ENCODE measurements at places on chromosomes 3 and 15. TPM values are rescaled to one million over a fixed set of nuclear protein-coding genes. Genes with fewer than 3 reads are reported as not detected.

- peaks cover 69% of the 10 kb centered on the region for H3K27me3 ChIP-seq
- H3K4me1 ChIP-seq: no peaks in the 10 kb centered on the region
- no peak for DNase-seq
- H3K36me3 ChIP-seq: no peaks in the 10 kb centered on the region
- no peak overlapping the region for H3K4me3 ChIP-seq
- no peak overlapping the region for H3K27ac ChIP-seq
Observed at GRCh38 chr3:10599444-10599843, 94.1 kb upstream of the ATP2B2 start.

LYZL4 gene
- total RNA-seq: not detected

GRCh38 chr3:185084901-185085300 is 68.0 kb downstream of the C3orf70 start:
- H3K4me1 ChIP-seq: no peaks in the 10 kb centered on the region
- peaks cover 64% of the 10 kb centered on the region for H3K27me3 ChIP-seq
- no peak overlapping the region for H3K4me3 ChIP-seq
- no peak overlapping the region for H3K27ac ChIP-seq
- no peaks in the 10 kb centered on the region for H3K36me3 ChIP-seq

DNA sequence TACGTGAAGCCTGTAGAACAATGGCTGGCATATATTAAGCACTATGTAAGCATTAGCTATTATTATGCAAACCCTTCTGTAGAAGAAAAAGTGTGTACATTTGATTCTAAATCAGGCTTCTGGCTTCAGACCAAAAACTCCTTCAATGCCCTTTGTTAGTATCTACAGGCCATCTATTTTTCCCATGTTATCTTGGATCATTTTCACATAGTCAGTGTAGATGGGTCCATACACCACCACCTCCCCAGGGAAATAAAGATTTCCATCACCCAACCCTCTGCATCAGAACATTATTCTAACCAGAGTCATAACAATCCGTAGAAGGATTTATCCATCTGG is 8.0 kb upstream of the KLHL6 start:
- no peaks in the 10 kb centered on the region for H3K27me3 ChIP-seq
- no peak for DNase-seq
- no peaks in the 10 kb centered on the region for H3K4me1 ChIP-seq
- no peaks in the 10 kb centered on the region for H3K36me3 ChIP-seq
- no peak overlapping the region for H3K4me3 ChIP-seq

CFAP100 gene
- total RNA-seq: not detected

- no peaks in the 10 kb centered on the region for H3K36me3 ChIP-seq
- H3K27ac ChIP-seq: no peak overlapping the region
- no peak for DNase-seq
- peaks cover 29% of the 10 kb centered on the region for H3K4me1 ChIP-seq
- no peak overlapping the region for H3K4me3 ChIP-seq
Observed at GRCh38 chr15:56038015-56038414, 44.6 kb upstream of the NEDD4 start.

FAM107A gene
- 0.29 TPM for total RNA-seq

DNA sequence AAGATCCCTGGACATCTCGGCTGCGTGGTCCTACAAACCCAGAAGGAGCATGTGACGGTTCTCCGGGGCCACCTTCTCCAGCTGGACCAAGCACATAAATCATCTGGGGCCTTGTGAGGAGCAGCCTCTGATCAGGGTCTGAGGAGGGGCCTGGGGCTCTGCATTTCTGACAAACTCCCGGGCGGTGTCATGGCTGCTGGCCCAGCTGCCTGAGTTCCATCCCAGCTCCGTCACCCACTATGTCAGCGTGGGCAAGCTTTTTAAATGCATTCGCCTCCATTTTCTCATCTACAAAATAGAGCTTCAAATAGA is 126.3 kb upstream of the MEF2A start:
- DNase-seq: no peak
- peaks cover 33% of the 10 kb centered on the region for H3K4me1 ChIP-seq
- no peak overlapping the region for H3K4me3 ChIP-seq
- H3K36me3 ChIP-seq: no peaks in the 10 kb centered on the region
- H3K27ac ChIP-seq: no peak overlapping the region

DNA sequence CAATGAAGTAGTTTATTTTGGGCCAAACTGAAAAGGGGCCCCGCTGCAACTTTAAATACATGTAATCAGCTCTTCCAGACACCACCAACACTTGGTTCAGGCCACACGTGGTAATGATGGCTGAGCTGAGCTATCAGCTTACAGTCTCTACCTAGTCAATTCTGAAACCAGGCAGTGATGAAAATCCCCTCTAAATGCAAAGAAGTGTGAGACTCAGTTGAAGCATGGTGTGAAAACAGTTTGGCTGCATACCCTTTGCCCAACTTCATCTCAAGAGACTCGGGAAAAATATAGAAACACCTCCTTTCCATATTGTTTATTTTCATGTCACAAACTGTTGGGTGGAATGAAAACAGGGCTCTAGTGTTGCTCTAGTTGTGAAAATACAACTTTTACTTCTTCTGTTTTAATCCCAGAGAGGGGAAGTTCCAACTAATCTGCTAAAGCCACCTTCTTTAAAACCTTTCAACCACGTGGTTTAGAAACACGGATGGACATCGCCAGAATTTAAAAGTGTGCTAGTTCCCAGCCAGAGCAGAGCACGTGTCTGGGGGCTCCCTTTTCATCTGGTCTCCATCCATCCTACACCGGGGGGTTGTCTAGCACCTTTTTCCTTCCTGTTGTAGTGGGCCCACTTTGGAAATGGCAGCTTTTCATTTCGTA is 229.1 kb downstream of the EPHB1 start:
- H3K4me1 ChIP-seq: no peaks in the 10 kb centered on the region
- H3K4me3 ChIP-seq: no peak overlapping the region
- no peaks in the 10 kb centered on the region for H3K36me3 ChIP-seq
- H3K27ac ChIP-seq: no peak overlapping the region
- DNase-seq: no peak

DNA sequence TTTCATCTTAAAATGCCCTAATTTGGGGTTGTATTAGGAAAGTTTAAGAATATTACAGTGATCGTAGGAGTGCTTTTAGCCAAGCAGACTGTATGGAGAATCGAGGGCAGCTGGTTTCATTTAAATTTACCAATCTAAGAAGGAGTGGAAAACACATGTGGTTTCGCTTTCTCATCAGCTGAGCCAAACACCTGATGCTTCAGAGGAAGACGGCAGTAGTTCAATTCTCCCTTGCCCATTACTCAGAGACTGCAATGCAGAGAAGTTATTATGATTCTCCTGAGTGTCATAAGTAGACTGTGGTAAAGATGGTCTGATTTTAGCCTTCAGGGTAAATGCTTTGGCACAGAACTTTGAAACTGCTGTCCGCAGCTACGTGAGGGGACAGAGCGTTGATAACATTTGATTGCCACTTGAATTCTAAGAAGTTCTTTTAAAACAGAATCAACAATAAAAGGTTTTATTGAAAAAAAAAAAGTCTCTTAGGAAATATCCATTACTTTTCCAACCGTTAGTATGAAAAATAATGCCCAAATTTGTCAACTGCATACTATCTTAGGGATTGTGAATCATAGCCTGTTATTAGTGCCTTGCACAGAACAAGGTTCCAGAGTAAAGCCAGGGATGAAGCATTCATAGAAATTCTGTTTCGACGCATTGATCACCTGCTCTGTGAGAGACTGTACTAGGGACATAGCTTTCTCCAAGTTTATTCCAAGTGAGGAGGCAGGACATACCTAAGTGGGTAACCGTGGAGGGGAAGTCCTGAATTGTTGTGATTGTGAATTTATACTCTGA is 25.6 kb downstream of the LYSMD4 start:
- no peaks in the 10 kb centered on the region for H3K27me3 ChIP-seq
- H3K4me3 ChIP-seq: no peak overlapping the region
- no peaks in the 10 kb centered on the region for H3K36me3 ChIP-seq
- H3K4me1 ChIP-seq: peaks cover 34% of the 10 kb centered on the region

DNA sequence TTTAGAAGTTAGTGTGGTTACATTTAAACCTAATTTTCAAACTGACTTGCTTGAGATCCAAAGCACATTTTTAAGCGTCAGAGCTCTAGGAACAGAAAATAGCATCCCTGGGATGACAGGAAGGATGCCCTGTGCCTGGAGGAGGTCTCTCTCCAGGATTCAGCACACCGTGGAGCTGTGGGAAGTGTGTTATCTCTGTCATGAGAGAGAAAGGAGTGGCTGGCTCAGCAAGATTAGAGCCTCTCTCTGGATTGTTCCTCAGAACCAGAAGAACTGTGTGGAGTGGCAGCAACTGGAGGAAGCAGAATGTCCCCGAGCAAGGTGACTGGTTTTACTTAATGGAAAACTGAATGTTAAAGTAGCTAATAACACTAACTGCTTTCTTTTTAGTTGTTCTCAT is 233.6 kb upstream of the TGFBR2 start:
- no peaks in the 10 kb centered on the region for H3K36me3 ChIP-seq
- no peaks in the 10 kb centered on the region for H3K27me3 ChIP-seq
- no peak overlapping the region for H3K27ac ChIP-seq
- DNase-seq: no peak
- H3K4me1 ChIP-seq: peaks cover 30% of the 10 kb centered on the region
- no peak overlapping the region for H3K4me3 ChIP-seq

GRCh38 chr15:45186771-45187577 is 792 bp downstream of the SHF start:
- no peak for DNase-seq
- H3K4me3 ChIP-seq: no peak overlapping the region
- peaks cover 14% of the 10 kb centered on the region for H3K4me1 ChIP-seq
- no peak overlapping the region for H3K27ac ChIP-seq
- no peaks in the 10 kb centered on the region for H3K27me3 ChIP-seq

CLDN16 gene
- total RNA-seq: not detected

UTS2B gene
- total RNA-seq: not detected

- peaks cover 22% of the 10 kb centered on the region for H3K27me3 ChIP-seq
- no peak overlapping the region for H3K4me3 ChIP-seq
- no peaks in the 10 kb centered on the region for H3K36me3 ChIP-seq
- no peak overlapping the region for H3K27ac ChIP-seq
- no peak for DNase-seq
- H3K4me1 ChIP-seq: peaks cover 23% of the 10 kb centered on the region
Observed at GRCh38 chr15:91944331-91944730, 90.8 kb downstream of the SLCO3A1 start.

DNA sequence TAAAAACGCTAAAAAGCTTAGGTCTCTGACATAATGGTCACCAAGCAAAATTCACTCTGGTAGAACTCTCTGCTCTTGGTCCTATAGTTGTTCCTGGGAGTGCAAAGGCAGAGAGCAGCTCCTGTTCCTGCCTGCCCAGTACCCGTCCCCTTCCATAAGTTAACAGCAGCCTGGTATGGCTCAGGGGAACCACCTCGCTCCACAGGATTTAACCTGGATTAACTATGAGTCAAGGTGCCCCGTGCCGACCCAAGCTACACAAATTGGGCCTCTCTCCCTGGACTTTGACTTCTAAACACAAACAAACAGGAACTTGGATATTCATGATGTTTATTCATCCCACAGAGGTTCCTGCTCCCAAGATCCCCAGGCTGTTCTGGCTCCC is 32.1 kb downstream of the SCAP start:
- no peaks in the 10 kb centered on the region for H3K27me3 ChIP-seq
- H3K36me3 ChIP-seq: peaks cover 9% of the 10 kb centered on the region
- peak; percentile 65 for DNase-seq
- H3K4me3 ChIP-seq: no peak overlapping the region
- H3K27ac ChIP-seq: peak overlapping the region; percentile 72
- peaks cover 20% of the 10 kb centered on the region for H3K4me1 ChIP-seq

DNA sequence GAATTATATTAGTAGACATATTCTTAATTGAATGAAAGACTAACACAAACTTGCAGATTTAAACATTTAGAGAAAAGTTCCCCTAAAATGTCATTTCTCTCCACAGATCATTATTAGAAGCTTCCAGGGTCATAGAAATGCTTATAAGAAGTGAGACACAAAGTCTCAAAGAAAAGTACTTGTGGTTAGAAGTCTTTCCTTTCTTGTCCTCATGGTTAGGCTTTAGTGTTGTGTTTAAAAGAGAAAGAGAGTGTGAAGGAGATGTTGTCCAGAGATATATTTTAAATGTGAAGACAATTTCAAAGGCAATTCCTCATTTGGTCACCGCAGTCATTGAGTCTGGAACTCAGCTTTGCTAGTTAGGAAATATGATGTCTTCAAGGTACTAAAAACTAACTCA is 230.4 kb upstream of the ARPP21 start:
- H3K27me3 ChIP-seq: no peaks in the 10 kb centered on the region
- H3K4me1 ChIP-seq: no peaks in the 10 kb centered on the region
- H3K36me3 ChIP-seq: no peaks in the 10 kb centered on the region
- H3K4me3 ChIP-seq: no peak overlapping the region
- no peak overlapping the region for H3K27ac ChIP-seq
